MCF 10A (cell line): ENCODE measurements at places on chromosomes 16 and 17.

DNA sequence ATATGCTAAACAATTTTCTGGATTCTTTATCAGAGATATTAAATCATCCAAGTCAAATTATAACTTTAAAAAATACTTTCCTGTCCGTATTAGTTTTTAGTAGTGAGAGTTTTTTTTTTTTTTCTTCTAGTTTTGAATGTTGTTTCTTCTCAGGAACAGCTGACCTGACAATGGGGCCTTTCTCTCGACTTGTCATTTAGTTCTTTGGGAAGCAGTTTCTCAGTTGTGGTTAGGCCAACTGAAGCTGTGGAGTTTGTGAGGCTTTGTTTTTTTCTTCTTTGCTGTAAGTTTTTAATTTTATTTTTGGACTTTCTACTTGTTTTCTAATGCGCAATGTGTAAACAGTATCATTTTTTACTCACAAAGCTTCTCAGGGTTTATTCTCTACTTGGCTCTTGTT, 140.8 kb downstream of the FTO start:
- H3K4me3 ChIP-seq = no peak overlapping the region
- peaks cover 11% of the 10 kb centered on the region for H3K36me3 ChIP-seq
- H3K4me1 ChIP-seq = no peaks in the 10 kb centered on the region
- H3K27ac ChIP-seq = no peak overlapping the region

DNA sequence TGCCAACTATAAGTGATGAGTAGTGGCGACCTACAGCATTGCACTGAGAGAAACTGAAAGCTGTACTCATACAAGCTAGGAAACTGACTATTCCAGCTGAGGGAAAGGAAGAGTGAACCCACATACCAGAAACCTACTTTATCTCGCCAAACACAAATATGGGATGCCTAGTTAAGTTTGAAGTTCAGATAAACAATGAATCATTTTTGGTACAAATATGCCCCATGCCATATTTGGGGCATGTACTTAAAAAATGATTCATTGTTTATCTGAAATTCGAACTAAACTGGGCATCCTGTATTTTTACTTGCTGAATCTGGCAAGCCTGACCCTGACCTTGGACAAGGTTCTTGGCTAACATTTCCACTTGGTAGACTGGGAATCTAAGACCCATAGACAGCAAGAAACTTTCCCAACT, 527.8 kb upstream of the PSMD7 start:
- H3K27me3 ChIP-seq = peaks cover 20% of the 10 kb centered on the region
- H3K36me3 ChIP-seq = no peaks in the 10 kb centered on the region
- H3K4me1 ChIP-seq = peaks cover 12% of the 10 kb centered on the region
- H3K4me3 ChIP-seq = no peak overlapping the region
- no peak overlapping the region for H3K27ac ChIP-seq

DNA sequence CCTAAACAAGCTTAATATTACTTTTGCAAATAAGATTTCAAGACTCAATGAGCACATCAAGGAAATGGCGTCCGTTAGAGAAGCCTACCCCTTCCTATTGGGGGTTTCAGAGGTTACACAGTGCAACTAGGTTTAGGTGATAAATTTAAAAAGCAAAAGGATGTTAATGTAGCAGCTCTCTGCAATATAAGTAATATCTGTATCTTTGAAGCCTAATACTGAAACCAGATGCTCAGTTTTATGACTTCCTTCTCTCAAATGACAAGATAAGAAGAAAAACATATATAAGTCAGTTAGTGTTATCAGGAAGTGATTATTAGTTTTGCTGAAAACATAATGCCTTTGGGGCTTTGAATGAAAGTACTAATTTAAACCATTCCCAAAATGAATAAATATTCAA, 54.3 kb upstream of the MED13 start:
- H3K4me1 ChIP-seq = no peaks in the 10 kb centered on the region
- no peaks in the 10 kb centered on the region for H3K36me3 ChIP-seq
- no peak overlapping the region for H3K4me3 ChIP-seq
- no peak overlapping the region for H3K27ac ChIP-seq
- peaks cover 30% of the 10 kb centered on the region for H3K27me3 ChIP-seq
- no peak for DNase-seq

GRCh38 chr17:7561589-7562207, at the start of gene SENP3:
Gene SENP3 (plus strand): TSS chr17:7561919. CDS start chr17:7563077, 1,158 bp downstream.
- peak within 1 kb of the TSS; percentile 81 for H3K4me3 ChIP-seq
- peak within 1 kb of the TSS; percentile 91 for H3K27ac ChIP-seq
- peak; percentile 83 for DNase-seq
- H3K4me1 ChIP-seq = peaks cover 42% of the 10 kb centered on the region

DNA sequence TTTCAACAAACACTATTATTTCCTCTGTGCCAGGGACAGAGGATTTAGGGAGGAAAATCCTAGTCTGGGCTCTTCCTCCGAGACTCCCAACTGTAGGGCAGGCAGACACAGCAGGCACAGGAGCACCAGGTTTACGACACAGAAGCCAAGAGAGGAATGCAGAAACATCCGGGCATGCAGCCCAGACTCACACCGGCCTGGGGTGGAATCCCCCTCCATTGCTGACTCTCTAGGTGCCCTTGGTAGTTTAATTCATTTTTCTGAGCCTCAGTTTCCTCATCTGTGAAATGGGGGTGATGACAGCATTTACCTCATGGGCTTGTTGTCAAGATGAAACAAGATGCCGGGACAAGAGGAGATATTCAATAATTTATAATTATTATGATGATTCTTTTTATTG, 14.9 kb downstream of the CA4 start:
- no peak overlapping the region for H3K27ac ChIP-seq
- no peaks in the 10 kb centered on the region for H3K27me3 ChIP-seq
- no peak overlapping the region for H3K4me3 ChIP-seq
- H3K36me3 ChIP-seq = no peaks in the 10 kb centered on the region
- no peak for DNase-seq

- peaks cover 16% of the 10 kb centered on the region for H3K36me3 ChIP-seq
- no peak for DNase-seq
- H3K27ac ChIP-seq = no peak overlapping the region
- H3K4me1 ChIP-seq = no peaks in the 10 kb centered on the region
- no peak overlapping the region for H3K4me3 ChIP-seq
Observed at GRCh38 chr17:69254187-69254586, 25.6 kb upstream of the ABCA10 start.

GRCh38 chr17:63910096-63910495, 962 bp downstream of the CSHL1 start:
- no peak overlapping the region for H3K27ac ChIP-seq
- H3K4me1 ChIP-seq = no peaks in the 10 kb centered on the region
- DNase-seq = no peak
- H3K4me3 ChIP-seq = no peak overlapping the region
- H3K36me3 ChIP-seq = peaks cover 7% of the 10 kb centered on the region
- peaks cover 17% of the 10 kb centered on the region for H3K27me3 ChIP-seq

DNA sequence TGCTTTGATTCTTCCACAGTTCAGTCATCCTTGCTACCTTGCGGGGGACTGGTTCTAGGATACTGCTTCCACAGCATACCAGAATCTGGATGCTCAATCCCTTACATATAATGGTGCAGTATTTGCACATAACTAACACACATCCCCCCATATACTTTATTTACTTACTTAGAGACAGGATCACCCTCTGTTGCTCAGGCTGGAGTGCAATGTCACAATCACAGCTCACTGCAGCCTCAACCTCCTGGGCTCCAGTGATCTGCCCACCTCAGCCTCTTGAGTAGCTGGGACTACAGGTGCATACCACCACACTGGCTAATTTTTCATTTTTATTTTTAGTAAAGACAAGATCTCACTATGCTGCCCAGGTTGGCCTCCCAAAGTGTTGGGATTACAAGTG, 112.2 kb downstream of the GOSR1 start:
- H3K27ac ChIP-seq = no peak overlapping the region
- no peaks in the 10 kb centered on the region for H3K27me3 ChIP-seq
- no peaks in the 10 kb centered on the region for H3K36me3 ChIP-seq

GRCh38 chr16:89430436-89431157, 59.8 kb downstream of the ANKRD11 start:
- peaks cover 17% of the 10 kb centered on the region for H3K36me3 ChIP-seq
- H3K4me3 ChIP-seq = no peak overlapping the region
- no peaks in the 10 kb centered on the region for H3K4me1 ChIP-seq
- H3K27me3 ChIP-seq = no peaks in the 10 kb centered on the region

- H3K27ac ChIP-seq = peak overlapping the region; percentile 98
- DNase-seq = peak; percentile 97
- H3K27me3 ChIP-seq = no peaks in the 10 kb centered on the region
- peak overlapping the region; percentile 62 for H3K4me3 ChIP-seq
- H3K4me1 ChIP-seq = peaks cover 35% of the 10 kb centered on the region
- peaks cover 26% of the 10 kb centered on the region for H3K36me3 ChIP-seq
Observed at GRCh38 chr17:75096082-75096625, 8.4 kb downstream of the SLC16A5 start.

GRCh38 chr16:3356118-3356517, 429 bp downstream of the OR2C1 start:
- H3K27me3 ChIP-seq = peaks cover 32% of the 10 kb centered on the region
- H3K27ac ChIP-seq = no peak overlapping the region
- H3K4me3 ChIP-seq = no peak overlapping the region

GRCh38 chr16:9497750-9498149, 406.3 kb downstream of the HAPSTR1 start:
- H3K27ac ChIP-seq = no peak overlapping the region
- H3K36me3 ChIP-seq = no peaks in the 10 kb centered on the region
- H3K27me3 ChIP-seq = no peaks in the 10 kb centered on the region
- H3K4me3 ChIP-seq = no peak overlapping the region
- no peaks in the 10 kb centered on the region for H3K4me1 ChIP-seq
- DNase-seq = no peak

GRCh38 chr17:45995627-45996270, 3.3 kb upstream of the STH start:
- H3K36me3 ChIP-seq = no peaks in the 10 kb centered on the region
- no peaks in the 10 kb centered on the region for H3K4me1 ChIP-seq
- no peak overlapping the region for H3K27ac ChIP-seq
- DNase-seq = no peak
- no peaks in the 10 kb centered on the region for H3K27me3 ChIP-seq

DNA sequence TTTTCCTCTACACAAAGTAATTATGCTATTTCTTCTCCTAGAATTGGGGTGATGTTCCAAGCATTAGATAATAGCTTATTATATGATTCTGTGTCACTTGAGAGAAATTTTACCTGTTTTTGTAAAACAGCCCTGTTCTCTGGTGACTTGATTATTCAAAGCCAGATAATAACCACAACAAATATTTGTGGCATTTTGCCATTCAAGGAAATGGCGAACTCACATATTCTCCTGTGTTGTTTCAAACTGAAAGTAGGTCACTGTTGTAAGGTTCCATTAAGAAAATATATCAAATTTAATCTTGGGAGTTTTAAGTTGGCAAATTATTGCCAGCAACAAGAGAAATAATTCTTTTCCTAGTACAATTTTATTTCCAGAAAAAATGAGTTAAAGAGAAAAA, 124.8 kb downstream of the STXBP4 start:
- no peaks in the 10 kb centered on the region for H3K27me3 ChIP-seq
- H3K4me3 ChIP-seq = no peak overlapping the region
- H3K36me3 ChIP-seq = no peaks in the 10 kb centered on the region
- no peak overlapping the region for H3K27ac ChIP-seq
- DNase-seq = no peak

GRCh38 chr16:4556112-4556511, at the start of gene C16orf96:
Gene C16orf96 (plus strand): TSS chr16:4556340. CDS start chr16:4556490, 150 bp downstream.
- peak; percentile 29 for DNase-seq
- peak within 1 kb of the TSS; percentile 31 for H3K27ac ChIP-seq
- H3K4me1 ChIP-seq = no peaks in the 10 kb centered on the region
- H3K27me3 ChIP-seq = peaks cover 10% of the 10 kb centered on the region
- H3K4me3 ChIP-seq = no peak within 1 kb of the TSS

- peaks cover 88% of the 10 kb centered on the region for H3K36me3 ChIP-seq
- peaks cover 3% of the 10 kb centered on the region for H3K4me1 ChIP-seq
- no peak overlapping the region for H3K4me3 ChIP-seq
- no peak for DNase-seq
- H3K27me3 ChIP-seq = no peaks in the 10 kb centered on the region
Observed at GRCh38 chr17:19909139-19909538, 41.4 kb upstream of the ULK2 start.

DNA sequence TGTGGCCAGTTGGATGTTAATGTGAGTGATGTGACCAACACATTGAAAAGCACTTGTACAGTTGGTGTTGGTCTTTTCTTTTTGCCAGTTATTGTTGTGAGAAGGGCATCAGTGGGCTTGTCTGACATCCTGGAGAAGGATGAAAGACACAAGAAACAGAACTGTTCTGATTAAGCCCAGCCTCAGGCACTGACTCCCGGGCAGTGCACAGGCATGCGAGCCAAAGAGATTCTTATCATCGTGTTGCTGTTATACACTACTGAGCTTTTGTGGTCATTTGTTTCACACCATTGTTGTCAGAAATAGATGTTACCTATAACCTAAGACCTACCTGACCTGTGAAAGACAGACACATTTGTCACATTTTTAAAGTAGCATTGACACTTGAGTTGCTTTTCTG, 236.8 kb upstream of the CA10 start:
- H3K27ac ChIP-seq = no peak overlapping the region
- no peaks in the 10 kb centered on the region for H3K36me3 ChIP-seq
- DNase-seq = no peak
- H3K27me3 ChIP-seq = peaks cover 12% of the 10 kb centered on the region
- H3K4me1 ChIP-seq = no peaks in the 10 kb centered on the region

- no peak overlapping the region for H3K27ac ChIP-seq
- H3K36me3 ChIP-seq = peaks cover 5% of the 10 kb centered on the region
- no peak overlapping the region for H3K4me3 ChIP-seq
- H3K4me1 ChIP-seq = no peaks in the 10 kb centered on the region
Observed at GRCh38 chr17:81191646-81192045, 25.6 kb upstream of the AATK start.

DNA sequence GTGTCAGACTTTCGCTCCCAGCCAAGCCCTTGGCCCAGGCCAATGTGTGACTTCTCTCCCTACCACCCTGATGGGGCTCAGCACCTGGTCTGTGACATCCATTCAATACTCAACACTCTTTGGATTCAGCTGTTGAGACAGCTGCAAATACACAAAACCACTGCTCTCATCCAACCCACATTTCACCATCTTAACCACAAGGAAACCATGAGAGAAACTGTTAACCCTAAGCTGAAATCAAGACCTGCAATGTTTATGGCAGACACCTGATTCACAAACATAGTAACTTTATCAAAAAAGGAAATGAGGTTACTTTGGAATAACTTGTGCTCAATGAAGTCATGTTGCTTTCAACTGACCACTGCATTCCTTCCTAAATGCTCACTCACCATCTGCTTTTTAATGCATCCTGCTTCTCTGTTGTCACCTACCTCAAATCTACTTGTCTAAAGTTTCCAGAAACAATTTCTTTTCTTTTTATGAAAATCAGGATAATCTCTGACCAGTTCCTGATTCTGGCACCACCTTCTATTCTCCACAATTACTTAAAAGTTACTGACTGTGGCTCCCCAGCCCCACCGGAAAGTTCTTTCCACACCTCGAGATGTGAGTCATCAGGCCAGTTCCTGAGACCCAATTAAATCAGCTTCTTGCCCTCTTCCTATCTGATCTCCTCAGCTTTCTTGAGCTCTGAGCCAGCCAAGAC, 88.2 kb downstream of the NOG start:
- peak; percentile 71 for DNase-seq
- no peaks in the 10 kb centered on the region for H3K27me3 ChIP-seq
- H3K4me3 ChIP-seq = no peak overlapping the region
- no peaks in the 10 kb centered on the region for H3K36me3 ChIP-seq
- no peak overlapping the region for H3K27ac ChIP-seq
- peaks cover 11% of the 10 kb centered on the region for H3K4me1 ChIP-seq

GRCh38 chr17:72392056-72393010, 271.5 kb downstream of the SOX9 start:
- H3K36me3 ChIP-seq = peaks cover 43% of the 10 kb centered on the region
- H3K27me3 ChIP-seq = no peaks in the 10 kb centered on the region
- H3K4me1 ChIP-seq = peaks cover 50% of the 10 kb centered on the region
- no peak overlapping the region for H3K4me3 ChIP-seq
- peak; percentile 85 for DNase-seq

- H3K4me3 ChIP-seq = no peak overlapping the region
- peaks cover 70% of the 10 kb centered on the region for H3K27me3 ChIP-seq
- DNase-seq = no peak
- no peaks in the 10 kb centered on the region for H3K4me1 ChIP-seq
Observed at GRCh38 chr16:84237994-84238750, 1.6 kb downstream of the KCNG4 start.
